AML-193 (cell line): ENCODE measurements at places on chromosomes 3 and 15.

GRCh38 chr3:66747696-66748095 lies 246.9 kb upstream of the LRIG1 start:
- DNase-seq = no peak

- DNase-seq = no peak
Observed at GRCh38 chr3:138063416-138063815, 52.0 kb downstream of the DZIP1L start.

GRCh38 chr3:65081536-65081935 lies 393.7 kb upstream of the ADAMTS9 start:
- DNase-seq = no peak

DNA sequence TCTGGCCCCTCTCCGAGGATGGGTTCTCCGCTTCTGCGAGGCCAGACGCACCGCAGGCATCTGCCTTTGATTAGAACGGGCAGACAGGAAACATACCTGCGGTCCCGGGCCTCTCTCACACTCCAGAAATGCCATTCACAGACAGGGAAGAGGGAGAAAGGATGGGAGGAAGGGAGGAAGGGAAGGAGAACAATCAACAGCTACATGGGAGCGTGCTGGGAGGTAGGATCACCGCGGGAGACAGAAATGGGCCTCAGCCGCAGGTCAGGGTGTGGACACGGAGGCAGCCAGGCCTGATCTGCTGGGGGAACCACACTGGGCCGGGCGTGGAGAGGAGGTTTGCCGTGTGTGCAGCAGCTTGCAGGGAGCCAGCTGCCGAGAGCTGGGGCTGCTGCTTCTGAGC lies 90.7 kb upstream of the RGMA start:
- no peak for DNase-seq

DNA sequence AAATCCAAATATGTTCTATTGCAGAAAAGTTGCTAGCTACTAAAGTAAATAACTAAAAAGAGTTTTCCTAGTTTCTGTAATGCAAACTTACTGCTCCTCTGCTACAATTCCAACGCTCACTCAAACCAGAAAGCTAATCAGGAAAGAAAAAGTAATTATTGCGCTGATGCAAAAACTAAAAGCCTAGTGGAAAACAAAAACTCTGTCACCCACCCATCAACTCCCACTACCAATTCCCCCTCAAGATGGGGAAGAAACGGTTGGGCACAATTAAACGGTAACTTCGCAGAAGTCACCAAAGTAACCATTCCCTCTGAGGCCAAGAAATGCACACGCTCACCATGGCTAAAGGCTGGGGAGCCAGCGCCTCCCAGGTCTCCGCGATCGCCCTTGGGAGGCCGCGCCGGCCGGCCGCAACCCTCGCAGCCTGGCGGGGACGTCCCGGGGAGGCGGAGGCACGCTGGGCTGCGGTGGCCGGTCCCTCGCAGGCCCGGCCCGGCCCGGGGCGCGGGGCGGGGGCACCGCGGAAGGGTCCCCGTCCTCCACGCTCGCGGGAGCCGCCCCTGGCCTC lies 684 bp downstream of the SLTM start:
- DNase-seq = peak; percentile 45

DNA sequence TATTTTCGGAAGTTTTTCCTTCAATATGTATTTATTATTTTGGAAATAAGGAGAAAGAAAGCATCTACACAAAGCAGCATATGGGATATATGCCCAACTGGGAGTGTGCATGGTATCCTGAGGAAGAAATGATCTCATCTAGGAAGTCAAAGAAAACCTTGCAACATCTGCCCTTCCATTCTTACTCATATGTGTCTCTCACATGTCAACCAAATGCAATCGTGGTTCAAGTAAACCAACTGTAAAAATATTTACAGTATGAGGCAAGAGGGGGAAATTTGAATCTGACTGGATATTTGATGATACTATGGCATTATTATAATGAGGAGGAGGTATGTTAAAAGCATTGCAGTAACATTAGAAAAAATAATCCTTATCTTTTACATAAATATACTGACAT lies 3.2 kb upstream of the SCG3 start:
- DNase-seq = peak; percentile 50

DNA sequence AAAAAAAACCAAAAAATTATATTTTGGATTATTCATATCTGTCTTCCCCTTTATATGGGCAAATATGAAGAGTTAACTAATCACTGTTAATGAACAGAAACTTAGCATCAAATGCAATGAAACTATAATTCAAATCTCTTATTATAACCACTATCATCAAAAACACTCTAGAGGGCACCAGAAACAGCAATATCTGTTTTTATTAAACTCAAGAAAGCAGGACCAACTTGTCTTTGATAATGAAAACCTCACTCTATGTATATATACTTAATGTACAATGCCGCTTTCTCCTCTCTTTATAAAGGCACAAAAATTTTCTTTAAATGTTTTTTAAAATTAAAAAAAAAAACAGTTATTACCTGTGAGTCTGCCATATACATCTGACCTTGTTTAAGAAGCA lies 92.7 kb downstream of the UACA start:
- peak; percentile 15 for DNase-seq

GRCh38 chr15:57554063-57554811 lies 37.5 kb upstream of the MYZAP start:
- DNase-seq = no peak

- DNase-seq = no peak
Observed at GRCh38 chr15:79834495-79834894, 62.3 kb downstream of the MTHFS start.

GRCh38 chr3:13623101-13623654 lies 74.3 kb downstream of the FBLN2 start:
- DNase-seq = no peak

GRCh38 chr3:133384331-133385027 lies 15.4 kb upstream of the BFSP2 start:
- no peak for DNase-seq

DNA sequence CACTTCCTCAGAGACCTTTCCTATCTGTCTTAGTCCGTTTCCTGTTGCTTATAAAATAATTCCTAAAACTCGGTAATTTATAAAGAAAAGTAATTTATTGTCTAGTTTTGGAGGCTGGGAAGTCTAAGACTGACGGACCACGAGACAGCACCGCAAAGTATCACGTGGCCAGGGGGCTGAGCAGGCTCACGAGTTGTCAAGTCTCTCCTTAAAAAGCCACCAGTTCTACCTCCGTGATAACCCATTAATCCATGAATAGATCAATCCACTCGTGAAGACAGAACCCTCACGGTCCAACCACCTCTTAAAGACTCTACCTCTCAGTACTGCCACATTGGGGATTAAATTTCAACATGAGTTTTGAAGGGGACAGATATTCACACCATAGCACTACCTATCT lies 821 bp downstream of the LINS1 start:
- peak; percentile 20 for DNase-seq

DNA sequence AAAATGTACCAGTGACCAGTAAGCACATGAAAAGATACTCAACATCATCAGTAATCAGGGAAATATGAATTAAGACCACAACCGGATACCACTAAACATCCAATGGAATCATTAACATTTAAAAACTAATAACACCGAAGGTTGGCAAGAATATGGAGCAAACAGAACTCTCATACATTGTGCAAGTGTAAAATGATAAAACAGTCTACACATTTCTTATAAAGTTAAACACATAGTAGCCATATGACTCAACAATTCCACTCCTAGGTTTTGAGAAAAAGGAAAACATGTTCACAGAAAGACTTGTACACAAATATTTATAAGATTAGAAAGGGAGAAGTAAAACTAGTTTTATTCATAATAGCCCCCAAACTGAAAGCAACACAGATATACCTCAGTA lies 60.3 kb upstream of the SLCO2A1 start:
- DNase-seq = no peak

DNA sequence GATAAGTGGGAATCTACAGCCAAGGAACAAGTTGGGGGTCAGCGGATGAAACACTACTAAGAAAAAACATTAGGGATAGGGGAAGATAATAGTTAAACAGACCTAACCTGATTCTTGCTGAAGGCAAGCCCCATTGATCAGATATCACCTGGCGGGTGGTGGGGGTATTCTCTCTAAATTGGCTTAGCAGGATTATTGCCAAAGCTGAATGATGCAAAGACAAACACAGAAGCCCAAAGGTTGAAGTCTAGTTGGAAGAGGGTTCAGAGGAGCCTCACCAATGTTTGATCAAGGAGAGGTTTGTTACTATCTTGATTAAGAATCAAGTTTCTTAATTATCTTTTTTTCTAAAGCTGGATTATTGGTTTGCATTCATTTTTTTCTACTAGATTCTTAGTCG lies 371.9 kb upstream of the CNTN4 start:
- no peak for DNase-seq

- DNase-seq = peak; percentile 83
Observed at GRCh38 chr15:42544853-42545629, 3.6 kb downstream of the LRRC57 start.

- no peak for DNase-seq
Observed at GRCh38 chr3:38573556-38573955, 75.9 kb downstream of the SCN5A start.

GRCh38 chr3:64936556-64936955 lies 248.8 kb upstream of the ADAMTS9 start:
- DNase-seq = no peak

GRCh38 chr3:88057630-88058305 lies 1.0 kb downstream of the CGGBP1 start:
- no peak for DNase-seq

- no peak for DNase-seq
Observed at GRCh38 chr3:169562988-169563774, 100.3 kb downstream of the MECOM start.

DNA sequence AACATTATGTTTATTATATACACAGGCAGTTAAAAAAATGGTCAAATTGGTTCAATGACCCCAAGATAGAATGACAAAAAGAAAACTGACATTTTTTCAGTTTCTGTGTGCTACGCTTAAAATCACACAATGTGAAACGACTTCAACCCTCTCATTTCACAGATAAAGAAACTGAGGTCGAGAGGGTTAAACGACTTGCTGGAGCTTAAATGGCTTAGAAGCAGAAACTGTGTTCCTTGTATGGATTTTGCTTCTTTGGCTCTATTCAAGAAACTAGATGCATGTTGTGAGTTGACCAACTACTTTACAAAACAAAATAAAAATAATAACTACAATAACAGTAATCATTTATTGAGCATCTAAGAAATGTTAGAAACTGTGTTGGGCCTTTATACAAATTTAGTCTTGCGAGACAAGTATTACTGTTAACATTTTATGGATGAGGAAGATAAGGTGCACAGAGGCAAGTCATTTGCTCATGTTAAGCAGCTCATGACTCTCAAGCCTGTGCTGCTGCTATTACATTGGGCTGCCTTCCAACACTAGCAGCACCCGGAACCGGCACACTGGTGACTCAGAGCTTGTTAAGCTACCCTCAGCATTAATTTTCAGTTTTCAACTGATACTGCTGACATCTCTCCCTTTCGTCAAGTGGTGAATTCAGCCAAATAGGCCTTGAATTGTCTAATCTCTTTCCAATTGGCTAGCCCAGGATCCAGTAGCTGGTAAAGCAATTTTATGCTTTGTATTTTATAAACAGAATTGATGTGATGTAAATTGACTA lies 487.6 kb downstream of the NAALADL2 start:
- no peak for DNase-seq

- DNase-seq = no peak
Observed at GRCh38 chr3:95120921-95121320, 1058.1 kb downstream of the NSUN3 start.
